ENCODE measurements at places on chromosomes 13 and 19.

GRCh38 chr13:106649495-106649894, 81.6 kb upstream of the ARGLU1 start:
- no peak for DNase-seq

GRCh38 chr13:25743421-25743820, 308.4 kb downstream of the SHISA2 start:
- DNase-seq, result no peak

DNA sequence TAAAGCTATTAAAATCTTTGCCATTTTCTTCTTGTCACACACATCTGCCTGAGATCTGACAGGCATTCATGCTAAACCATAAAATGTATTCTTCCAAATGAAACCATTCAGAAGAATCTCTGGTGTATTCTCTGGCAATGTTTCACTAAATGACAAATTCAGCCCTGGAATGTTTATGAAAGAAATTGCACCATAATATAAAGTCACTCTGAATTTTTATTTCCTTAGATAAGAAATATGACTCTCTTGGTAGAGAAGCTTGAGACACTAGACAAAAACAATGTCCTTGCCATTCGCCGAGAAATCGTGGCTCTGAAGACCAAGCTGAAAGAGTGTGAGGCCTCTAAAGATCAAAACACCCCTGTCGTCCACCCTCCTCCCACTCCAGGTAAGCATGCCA, 14.3 kb downstream of the OLFM4 start:
- no peak for DNase-seq

GRCh38 chr13:33349986-33350826, 64.7 kb upstream of the STARD13 start:
- DNase-seq, result no peak

DNA sequence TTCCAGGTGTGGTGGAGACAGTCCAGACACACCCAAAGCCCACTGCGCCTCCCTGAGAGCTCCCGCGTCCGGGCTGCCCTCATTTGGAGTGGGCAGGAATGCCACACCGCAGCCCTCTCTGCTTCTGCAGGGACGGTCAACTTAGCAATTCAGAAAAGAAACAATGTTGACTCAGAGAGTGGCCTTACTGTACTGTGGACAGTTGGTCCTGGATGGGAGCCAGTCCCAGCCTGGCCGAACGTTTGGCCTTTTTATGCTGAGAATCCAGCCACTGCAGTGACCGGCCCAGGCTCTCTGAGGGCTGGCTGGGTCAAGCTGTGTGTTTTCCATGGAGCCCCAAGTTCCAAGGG, 7.2 kb downstream of the GAS6 start:
- DNase-seq, result no peak

GRCh38 chr19:7942981-7943443, 454 bp downstream of the TIMM44 start:
- DNase-seq, result no peak

DNA sequence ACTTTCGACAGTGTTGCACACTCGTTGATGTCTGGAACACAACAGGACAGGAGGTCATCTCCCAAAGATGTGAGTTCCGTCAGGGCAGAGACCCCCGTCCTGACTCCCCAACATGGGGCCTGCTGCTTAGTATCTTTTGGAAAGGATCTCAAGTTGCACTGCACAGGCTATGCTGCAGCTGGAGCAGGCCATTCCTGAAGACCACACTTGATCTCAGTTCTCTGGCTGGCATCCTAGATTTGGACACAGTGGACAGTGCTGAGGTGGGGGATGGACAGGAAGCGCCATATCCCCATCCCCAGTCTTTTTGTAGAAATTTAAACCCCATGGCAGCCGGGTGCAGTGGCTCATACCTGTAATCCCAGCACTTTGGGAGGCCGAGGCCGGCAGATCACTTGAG, 5.9 kb downstream of the ADGRE2 start:
- DNase-seq, result no peak

- DNase-seq, result no peak
Observed at GRCh38 chr19:29326351-29326750, 113.4 kb upstream of the UQCRFS1 start.
